ENCODE measurements at places on chromosomes 5 and 9. TPM values are rescaled to one million over a fixed set of nuclear protein-coding genes. Genes with fewer than 3 reads are reported as not detected.

- H3K27ac ChIP-seq: no peak overlapping the region
- H3K36me3 ChIP-seq: no peaks in the 10 kb centered on the region
- no peak overlapping the region for H3K4me3 ChIP-seq
- no peaks in the 10 kb centered on the region for H3K27me3 ChIP-seq
- DNase-seq: no peak
Observed at GRCh38 chr5:171852255-171852681, 66.7 kb downstream of the SMIM23 start.

DNA sequence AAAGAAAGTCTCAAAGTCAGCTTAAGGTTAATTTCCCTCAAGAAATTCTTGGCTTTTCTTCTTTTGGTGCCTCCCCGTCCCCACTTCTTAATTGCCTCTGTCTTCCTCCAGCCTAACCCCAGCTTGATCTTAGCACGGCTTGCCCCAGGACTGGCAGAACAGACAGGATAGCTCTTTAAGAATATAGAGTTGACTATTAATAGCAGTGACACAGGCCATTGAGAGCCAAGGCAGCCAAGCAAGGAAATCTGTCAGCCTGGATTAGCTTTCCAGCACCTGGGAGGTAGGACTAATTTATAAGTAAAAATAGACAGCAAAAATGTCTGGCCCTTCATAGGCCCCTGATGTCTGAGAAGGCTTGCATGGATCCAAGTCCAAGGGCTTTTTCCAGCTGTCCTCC lies 384.6 kb upstream of the SLC30A5 start:
- no peaks in the 10 kb centered on the region for H3K27me3 ChIP-seq
- no peak for DNase-seq
- H3K36me3 ChIP-seq: no peaks in the 10 kb centered on the region
- no peak overlapping the region for H3K27ac ChIP-seq
- H3K4me1 ChIP-seq: no peaks in the 10 kb centered on the region

- H3K36me3 ChIP-seq: no peaks in the 10 kb centered on the region
- no peak overlapping the region for H3K4me3 ChIP-seq
- peaks cover 55% of the 10 kb centered on the region for H3K4me1 ChIP-seq
- no peaks in the 10 kb centered on the region for H3K27me3 ChIP-seq
Observed at GRCh38 chr5:119362714-119363113, 6.9 kb downstream of the TNFAIP8 start.

- H3K27me3 ChIP-seq: no peaks in the 10 kb centered on the region
- H3K36me3 ChIP-seq: peaks cover 59% of the 10 kb centered on the region
- H3K4me1 ChIP-seq: peaks cover 43% of the 10 kb centered on the region
- no peak for DNase-seq
- peak overlapping the region; percentile 82 for H3K4me3 ChIP-seq
Observed at GRCh38 chr5:179621551-179622214, 1.8 kb downstream of the HNRNPH1 start.

The LSM11 gene
- 0.79 TPM for polyA plus RNA-seq

GRCh38 chr5:179595916-179596315 lies 27.6 kb downstream of the HNRNPH1 start:
- no peak overlapping the region for H3K27ac ChIP-seq
- H3K4me3 ChIP-seq: no peak overlapping the region
- H3K36me3 ChIP-seq: peaks cover 45% of the 10 kb centered on the region
- no peaks in the 10 kb centered on the region for H3K4me1 ChIP-seq

DNA sequence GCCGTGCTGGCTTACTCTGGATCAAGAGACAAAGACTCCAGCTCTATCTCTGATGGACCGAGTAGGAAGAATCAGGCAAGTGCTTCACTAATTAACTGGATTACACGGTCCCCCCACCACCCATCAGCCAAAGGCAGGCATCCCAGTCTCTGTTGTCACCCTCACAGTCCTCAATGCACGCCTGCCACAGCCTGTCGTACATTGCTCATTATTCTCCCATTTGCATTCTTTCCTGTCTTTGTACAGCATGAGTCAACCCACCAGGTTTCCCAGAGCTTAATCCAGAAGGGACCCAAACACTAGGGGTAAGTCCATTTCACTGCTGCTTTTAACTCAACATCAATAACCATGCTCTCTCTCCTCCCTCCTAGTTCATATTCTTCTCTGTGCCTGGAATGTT lies 44.4 kb downstream of the PCA3 start:
- H3K4me1 ChIP-seq: no peaks in the 10 kb centered on the region
- DNase-seq: no peak
- no peak overlapping the region for H3K27ac ChIP-seq
- H3K27me3 ChIP-seq: no peaks in the 10 kb centered on the region

DNA sequence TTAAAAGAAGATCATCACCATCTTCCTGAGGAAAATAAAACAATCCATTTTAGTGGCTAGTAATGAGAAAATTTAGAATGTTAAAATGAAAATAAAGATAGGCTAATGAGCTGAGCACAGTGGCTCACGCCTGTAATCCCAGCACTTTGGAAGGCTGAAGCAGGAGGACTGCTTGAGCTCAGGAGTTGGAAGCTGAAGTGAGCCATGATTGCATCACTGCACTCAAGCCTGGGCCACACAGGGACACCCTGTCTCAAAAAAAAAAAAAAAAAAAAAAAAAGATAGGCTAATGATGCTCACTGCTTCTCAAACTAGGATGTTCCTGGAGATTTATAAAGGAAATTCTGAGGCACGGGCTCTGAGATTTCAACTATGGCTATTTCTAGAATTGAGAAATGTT lies 50.3 kb downstream of the CPLANE1 start:
- no peaks in the 10 kb centered on the region for H3K27me3 ChIP-seq
- H3K4me1 ChIP-seq: no peaks in the 10 kb centered on the region
- H3K27ac ChIP-seq: no peak overlapping the region
- peaks cover 51% of the 10 kb centered on the region for H3K36me3 ChIP-seq

DNA sequence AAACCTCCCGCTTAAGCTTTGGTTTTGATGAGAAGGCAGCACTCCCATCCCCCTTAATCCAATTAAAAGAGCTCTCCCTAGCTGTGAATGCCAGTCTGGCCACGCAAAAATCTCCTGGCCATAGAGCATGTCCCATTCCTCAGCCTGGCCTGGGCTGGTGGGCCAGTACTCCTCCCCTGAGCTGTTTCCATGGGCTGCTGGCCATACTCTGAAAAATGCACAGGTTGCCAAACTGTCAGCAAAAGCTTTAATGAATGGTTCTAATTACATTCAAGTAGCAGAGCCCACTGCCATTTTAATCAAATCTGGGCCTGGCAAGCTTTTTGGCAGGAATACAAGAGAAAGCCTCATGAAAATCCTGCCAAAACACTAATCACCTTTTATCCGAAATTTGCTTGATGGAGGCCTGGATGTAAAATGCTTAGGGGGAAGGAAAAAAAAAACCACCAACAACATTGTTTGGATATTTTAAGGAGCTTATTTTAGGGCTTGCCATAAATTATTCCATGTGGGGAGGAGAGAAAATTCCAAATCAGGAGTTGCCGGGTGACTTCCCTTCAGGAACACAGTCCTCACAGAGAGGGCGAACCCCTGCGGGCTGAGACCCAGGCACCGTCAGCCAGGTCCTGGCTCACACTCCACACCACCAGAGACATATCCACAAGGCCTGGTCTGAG lies 243.3 kb downstream of the SEC61B start:
- no peaks in the 10 kb centered on the region for H3K4me1 ChIP-seq
- no peaks in the 10 kb centered on the region for H3K36me3 ChIP-seq
- no peak overlapping the region for H3K27ac ChIP-seq
- no peak overlapping the region for H3K4me3 ChIP-seq
- no peak for DNase-seq
- no peaks in the 10 kb centered on the region for H3K27me3 ChIP-seq

DNA sequence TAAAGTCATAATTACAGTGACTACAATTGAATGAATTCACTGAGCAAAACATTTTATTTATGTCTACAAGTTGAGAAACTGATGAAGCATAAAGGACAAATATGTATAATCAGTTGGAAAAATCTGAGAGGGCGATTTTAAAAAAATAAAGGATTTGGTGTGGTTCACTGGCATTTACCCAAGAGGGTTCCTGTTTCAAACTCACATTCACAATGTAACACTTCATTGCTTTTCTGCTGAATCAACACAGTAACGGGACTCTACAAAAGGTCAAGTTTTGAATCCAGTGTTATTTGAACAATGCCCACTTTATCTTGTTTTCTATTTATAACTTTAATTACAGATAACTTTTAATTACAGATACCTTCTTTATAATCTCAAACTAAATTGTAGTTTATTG lies 138.6 kb downstream of the NUDT12 start:
- H3K4me1 ChIP-seq: peaks cover 38% of the 10 kb centered on the region
- H3K27ac ChIP-seq: peak overlapping the region; percentile 75
- peak; percentile 78 for DNase-seq
- no peaks in the 10 kb centered on the region for H3K27me3 ChIP-seq

GRCh38 chr9:28234894-28235277 lies 661.6 kb upstream of the C9orf72 start:
- H3K36me3 ChIP-seq: no peaks in the 10 kb centered on the region
- DNase-seq: peak; percentile 76
- peak overlapping the region; percentile 7 for H3K27ac ChIP-seq
- no peak overlapping the region for H3K4me3 ChIP-seq
- peaks cover 5% of the 10 kb centered on the region for H3K4me1 ChIP-seq

DNA sequence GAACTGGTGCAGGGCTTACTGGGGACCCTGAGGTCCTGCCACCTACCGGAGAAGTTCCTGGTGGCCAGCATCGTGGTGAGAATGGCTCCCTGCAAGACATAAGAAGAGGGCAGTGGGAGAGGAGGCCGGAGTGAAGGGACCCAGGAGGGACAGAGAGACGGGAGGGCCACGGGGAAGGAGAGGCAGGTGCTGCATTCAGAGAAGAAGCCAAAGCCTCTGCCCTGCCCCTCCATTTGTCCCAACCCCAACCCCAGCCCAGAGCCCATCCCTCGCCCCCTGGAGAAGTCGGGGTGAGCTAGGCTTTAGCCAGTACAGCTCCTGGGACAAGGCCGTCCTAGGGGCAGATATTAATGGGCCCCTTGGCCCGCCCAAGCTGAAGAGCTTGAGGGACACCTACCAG lies 41.8 kb downstream of the CAMK2A start:
- no peaks in the 10 kb centered on the region for H3K36me3 ChIP-seq
- H3K27me3 ChIP-seq: no peaks in the 10 kb centered on the region
- no peak for DNase-seq
- H3K4me1 ChIP-seq: no peaks in the 10 kb centered on the region

DNA sequence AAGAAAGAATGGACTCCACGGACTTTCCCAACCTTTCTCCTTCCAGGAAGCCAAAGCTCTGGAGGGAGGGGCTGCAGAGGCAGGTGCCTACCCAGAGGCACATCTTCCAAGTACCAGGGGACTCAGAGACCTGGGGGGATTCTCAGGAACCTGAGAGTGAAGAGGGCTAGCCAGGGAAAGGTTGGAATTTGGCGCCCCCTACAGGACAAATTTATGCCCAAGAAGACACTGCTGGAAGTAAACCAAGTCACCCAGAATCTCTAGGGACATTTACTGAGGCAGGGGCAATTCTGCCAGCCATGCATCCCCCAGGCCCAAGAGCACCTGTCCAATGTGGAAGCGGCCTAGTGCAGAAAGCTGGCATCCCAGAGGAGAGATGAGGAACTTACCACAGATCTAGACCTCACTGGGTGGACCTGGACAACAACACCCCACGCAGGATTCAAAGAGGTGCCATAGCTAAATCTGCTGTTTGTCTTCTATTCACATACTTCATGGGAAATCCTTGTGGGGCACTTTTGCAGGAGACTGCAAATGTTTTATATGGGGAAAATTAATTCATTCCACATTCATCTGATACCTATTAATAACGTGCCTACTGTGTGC lies 25.9 kb upstream of the IDNK start:
- no peak overlapping the region for H3K27ac ChIP-seq
- H3K36me3 ChIP-seq: no peaks in the 10 kb centered on the region
- DNase-seq: peak; percentile 38
- peaks cover 6% of the 10 kb centered on the region for H3K4me1 ChIP-seq
- no peaks in the 10 kb centered on the region for H3K27me3 ChIP-seq

GRCh38 chr9:88995200-88995577 lies 3.9 kb downstream of the S1PR3 start:
- H3K4me3 ChIP-seq: 0 out of 2 replicates have a peak overlapping the region, but pooled peaks have one; percentile 1
- H3K36me3 ChIP-seq: no peaks in the 10 kb centered on the region
- H3K27ac ChIP-seq: no peak overlapping the region
- H3K27me3 ChIP-seq: no peaks in the 10 kb centered on the region
- DNase-seq: no peak

DNA sequence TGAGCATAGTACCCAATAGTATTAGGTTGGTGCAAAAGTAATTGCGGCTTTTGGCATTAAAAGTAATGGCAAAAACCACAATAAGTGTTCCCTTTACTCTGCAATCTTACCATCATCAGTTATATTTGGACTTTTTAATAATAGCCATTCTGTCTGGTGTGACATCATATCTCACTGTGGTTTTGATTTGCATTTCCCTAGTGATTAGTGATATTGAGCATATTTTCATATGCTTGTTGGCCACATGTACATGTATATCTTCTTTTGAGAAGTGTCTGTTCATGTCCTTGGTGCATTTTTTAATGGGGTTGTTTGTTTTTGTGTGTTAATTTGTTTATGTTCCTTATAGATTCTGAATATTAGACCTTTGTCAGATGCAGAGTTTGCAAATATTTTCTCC lies 289.9 kb downstream of the FAM170A start:
- no peak overlapping the region for H3K27ac ChIP-seq
- DNase-seq: no peak
- H3K27me3 ChIP-seq: no peaks in the 10 kb centered on the region
- no peak overlapping the region for H3K4me3 ChIP-seq
- no peaks in the 10 kb centered on the region for H3K4me1 ChIP-seq
- H3K36me3 ChIP-seq: no peaks in the 10 kb centered on the region

DNA sequence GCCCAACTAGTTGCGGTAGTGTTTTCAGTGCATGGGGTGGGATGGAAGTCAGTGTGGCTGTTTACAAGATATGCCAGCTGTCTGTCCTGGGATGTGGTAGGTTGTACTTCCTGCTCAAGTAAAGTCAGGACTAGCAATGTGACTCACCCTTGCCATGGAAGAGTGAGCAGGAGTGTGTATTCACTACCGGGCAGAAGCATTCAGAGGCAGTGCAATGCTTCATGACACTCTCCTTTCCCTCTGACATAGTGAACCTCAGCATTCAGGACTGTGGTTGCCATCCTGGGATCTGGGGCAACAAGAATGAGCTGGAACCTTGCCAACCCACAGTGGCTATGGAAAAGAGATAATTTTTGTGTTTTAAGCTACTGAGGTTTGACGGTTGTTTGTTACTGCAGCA lies 68.9 kb downstream of the BOD1 start:
- H3K27me3 ChIP-seq: no peaks in the 10 kb centered on the region
- H3K4me1 ChIP-seq: no peaks in the 10 kb centered on the region
- no peak overlapping the region for H3K4me3 ChIP-seq
- DNase-seq: peak; percentile 21
- no peak overlapping the region for H3K27ac ChIP-seq

The TMEM174 gene
- not detected for polyA plus RNA-seq

The SVEP1 gene
- 13.6 TPM for polyA plus RNA-seq

The FLT4 gene
- polyA plus RNA-seq: not detected

GRCh38 chr9:94951324-94952135 lies 225.0 kb downstream of the AOPEP start:
- no peak overlapping the region for H3K4me3 ChIP-seq
- no peaks in the 10 kb centered on the region for H3K27me3 ChIP-seq

The CRB2 gene
- polyA plus RNA-seq: not detected

- H3K36me3 ChIP-seq: peaks cover 6% of the 10 kb centered on the region
- H3K4me1 ChIP-seq: peaks cover 70% of the 10 kb centered on the region
- H3K27me3 ChIP-seq: no peaks in the 10 kb centered on the region
Observed at GRCh38 chr5:154196281-154196680, 5.7 kb downstream of the GALNT10 start.

The IL9 gene
- not detected for polyA plus RNA-seq

GRCh38 chr5:126745259-126745992 lies 31.5 kb upstream of the LMNB1 start:
- no peaks in the 10 kb centered on the region for H3K27me3 ChIP-seq
- no peak overlapping the region for H3K4me3 ChIP-seq
- no peak overlapping the region for H3K27ac ChIP-seq
- no peak for DNase-seq

The RGS7BP gene
- polyA plus RNA-seq: not detected
